ENCODE measurements at places on chromosomes 7 and 10. TPM values are rescaled to one million over a fixed set of nuclear protein-coding genes. Genes with fewer than 3 reads are reported as not detected.

The PDK4 gene
- total RNA-seq, result not detected

- H3K36me3 ChIP-seq, result no peaks in the 10 kb centered on the region
- H3K4me1 ChIP-seq, result peaks cover 3% of the 10 kb centered on the region
- no peak overlapping the region for H3K27ac ChIP-seq
- H3K27me3 ChIP-seq, result no peaks in the 10 kb centered on the region
Measured at GRCh38 chr10:118373786-118374185, 31.7 kb upstream of the FAM204A start.

The TWIST1 gene
- not detected for total RNA-seq

DNA sequence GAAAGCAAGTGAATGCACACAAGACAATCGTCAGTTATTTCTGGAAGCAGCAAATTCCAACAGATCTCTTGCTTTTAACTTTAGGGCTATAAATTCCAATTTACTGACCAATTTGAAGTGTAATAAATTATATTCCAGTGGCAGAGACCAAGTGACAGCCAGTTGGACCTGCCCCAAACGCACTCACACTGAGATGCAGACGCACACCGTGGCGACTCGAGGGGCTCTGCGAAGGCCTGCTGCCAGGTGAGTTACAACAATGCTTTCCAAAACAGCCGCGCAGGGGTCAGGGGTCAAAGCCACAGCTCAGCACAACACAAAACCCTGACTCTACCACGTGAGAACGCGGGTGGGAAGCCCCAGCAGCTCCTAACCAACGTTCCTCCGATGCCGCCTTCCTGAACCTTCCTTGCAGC lies 97.4 kb downstream of the ZRANB1 start:
- H3K36me3 ChIP-seq, result no peaks in the 10 kb centered on the region
- no peak for DNase-seq
- H3K27ac ChIP-seq, result no peak overlapping the region
- H3K4me3 ChIP-seq, result no peak overlapping the region
- peaks cover 49% of the 10 kb centered on the region for H3K4me1 ChIP-seq
- peaks cover 7% of the 10 kb centered on the region for H3K27me3 ChIP-seq

The SPDYE9 gene
- total RNA-seq, result 0.25 TPM

GRCh38 chr7:36408589-36408988 lies 18.9 kb downstream of the ANLN start:
- no peaks in the 10 kb centered on the region for H3K36me3 ChIP-seq
- no peak for DNase-seq
- H3K4me1 ChIP-seq, result peaks cover 25% of the 10 kb centered on the region
- H3K4me3 ChIP-seq, result peak overlapping the region; percentile 39
- H3K27me3 ChIP-seq, result peaks cover 6% of the 10 kb centered on the region
- H3K27ac ChIP-seq, result peak overlapping the region; percentile 36
